ENCODE measurements at places on chromosomes 11 and 22.

DNA sequence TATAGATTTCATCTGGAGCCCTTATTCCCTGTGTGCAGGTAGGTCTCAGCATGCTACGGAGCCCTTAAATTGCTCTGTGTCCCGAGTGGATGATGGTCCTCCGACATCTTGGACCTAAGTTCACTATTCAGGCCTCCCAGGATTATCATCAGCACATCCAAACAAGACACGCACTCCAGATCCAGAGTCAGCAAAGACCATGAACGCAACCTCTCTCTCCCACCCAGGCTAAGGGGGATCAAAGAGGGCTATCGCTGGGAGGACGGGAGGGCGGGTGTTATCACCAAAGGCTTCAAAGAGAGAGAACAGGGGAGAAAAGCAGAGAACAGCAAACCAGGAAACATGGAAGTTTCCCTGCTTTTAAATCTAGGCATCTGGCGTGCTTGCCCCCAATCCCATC is 659.4 kb downstream of the TBC1D22A start:
- no peak for DNase-seq

- DNase-seq: peak; percentile 7
Measured at GRCh38 chr11:86151174-86152005, 82.5 kb upstream of the PICALM start.

DNA sequence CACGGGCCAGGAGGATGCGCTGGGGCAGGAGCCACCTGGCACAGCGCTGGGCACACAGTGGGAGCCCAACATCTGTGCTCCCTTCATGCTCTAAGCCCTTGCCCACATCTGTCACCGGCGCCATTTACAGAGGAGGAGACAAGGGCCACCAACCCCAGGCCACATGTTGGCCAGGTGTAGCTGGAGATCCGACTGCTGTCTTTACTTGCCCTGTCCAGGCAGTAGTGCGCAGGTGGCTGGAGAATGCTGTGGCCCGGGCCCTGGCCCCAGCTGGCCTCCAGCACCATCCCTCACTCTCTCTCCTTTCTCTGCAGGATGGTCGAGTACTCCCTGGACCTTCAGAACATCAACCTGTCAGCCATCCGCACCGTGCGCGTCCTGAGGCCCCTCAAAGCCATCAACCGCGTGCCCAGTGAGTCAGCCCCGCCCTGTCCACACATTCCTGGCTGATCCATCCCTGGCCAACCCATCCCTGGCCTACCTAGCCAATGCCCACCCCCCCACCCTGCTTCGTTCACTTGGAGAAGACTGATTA is 48.5 kb downstream of the CACNA1I start:
- DNase-seq: peak; percentile 27

- DNase-seq: no peak
Measured at GRCh38 chr11:1460986-1461825, 25.4 kb downstream of the MOB2 start.

DNA sequence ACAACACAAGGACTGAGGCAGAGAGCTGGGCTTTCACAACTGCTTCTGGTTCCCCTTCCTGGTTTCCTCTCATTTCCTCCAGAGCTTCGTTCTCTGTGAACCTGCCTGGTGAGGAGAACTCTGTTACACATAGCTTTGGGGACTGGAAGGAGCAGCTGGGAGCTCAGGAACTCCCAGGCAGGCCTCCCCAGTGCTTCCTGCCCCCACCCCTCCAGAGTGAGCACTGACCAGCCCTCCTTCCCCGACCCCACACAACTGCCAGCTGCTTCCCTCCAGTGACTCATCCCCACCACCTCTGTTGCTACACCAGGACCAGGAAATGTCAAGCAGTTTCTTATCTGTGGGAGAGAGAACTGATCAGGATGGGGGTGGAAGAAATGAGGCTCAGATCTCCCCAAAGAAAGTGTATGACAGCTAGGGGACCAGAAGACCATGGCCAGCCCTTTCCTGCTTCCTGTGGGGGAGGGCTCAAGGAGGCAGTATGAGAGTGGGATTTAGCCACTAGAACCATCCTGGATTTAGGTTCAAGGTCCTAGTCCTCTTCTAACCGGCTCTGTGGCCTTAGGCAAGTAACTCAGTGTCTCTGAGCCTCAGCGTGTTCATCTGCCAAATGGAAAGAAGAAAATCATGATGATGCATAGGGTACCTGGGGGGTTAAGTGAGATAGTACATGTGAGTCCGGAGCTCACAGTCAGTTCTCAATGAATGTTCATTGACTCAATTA is 4.5 kb upstream of the TP53I11 start:
- peak; percentile 55 for DNase-seq

DNA sequence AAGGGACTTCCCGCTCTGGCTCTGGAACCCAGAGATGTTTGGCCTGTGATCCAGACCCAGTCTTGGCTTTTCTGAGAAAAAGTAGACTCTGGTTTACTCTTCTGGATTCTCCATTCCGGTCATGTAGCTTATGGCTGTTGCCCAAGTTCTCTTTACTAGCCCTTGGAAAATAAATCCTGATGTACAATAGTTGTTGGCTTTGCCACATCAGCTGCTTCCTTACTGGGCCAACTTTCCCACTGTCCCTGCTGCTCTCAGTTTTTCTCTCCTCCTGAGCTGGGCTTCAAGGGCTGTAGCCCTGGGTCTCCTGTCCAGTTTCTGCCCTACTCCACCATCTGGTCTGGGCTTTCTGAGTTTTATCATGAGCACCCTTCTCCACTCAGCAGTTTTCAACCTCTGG is 12.5 kb downstream of the PATZ1 start:
- DNase-seq: no peak

DNA sequence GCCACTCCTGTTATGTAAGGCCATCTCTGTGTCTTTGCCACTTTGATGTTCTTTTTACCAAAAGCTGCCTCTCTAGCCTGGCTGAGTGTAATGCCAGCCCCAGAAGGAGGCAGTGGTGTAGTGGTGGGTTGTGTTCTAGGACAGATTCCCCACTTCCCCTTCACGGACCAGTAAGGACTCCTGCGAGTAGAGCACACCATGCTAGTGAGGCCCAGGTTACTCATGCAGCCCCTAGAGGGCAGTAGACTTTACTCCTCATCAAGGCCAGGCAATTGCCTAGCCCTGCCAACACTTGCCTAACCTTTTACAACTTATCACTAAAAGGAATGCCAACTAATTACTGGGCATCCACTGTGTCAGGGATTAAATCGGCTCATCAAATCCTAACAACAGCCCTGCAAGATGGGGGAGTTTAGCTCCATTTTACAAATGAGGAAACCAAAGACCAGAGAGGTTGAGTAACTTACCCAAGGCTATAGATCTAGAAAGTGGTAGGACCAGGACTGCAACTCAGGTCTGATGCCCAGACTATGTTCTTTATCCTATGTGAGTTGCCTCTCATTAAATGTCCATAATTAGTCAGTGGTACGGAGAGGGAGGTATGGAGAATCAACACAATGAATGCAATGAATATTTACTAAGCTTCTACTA is 75.3 kb downstream of the APIP start:
- DNase-seq: peak; percentile 41

GRCh38 chr11:30991376-30991775 is 378.2 kb downstream of the DCDC1 start:
- no peak for DNase-seq

GRCh38 chr11:106425819-106426218 is 348.4 kb downstream of the AASDHPPT start:
- no peak for DNase-seq

GRCh38 chr11:110691926-110692325 is 20.3 kb downstream of the ARHGAP20 start:
- no peak for DNase-seq

- DNase-seq: peak; percentile 62
Measured at GRCh38 chr11:68315171-68315920, 3.0 kb downstream of the LRP5 start.

GRCh38 chr22:23518376-23519187 is 61.5 kb downstream of the IGLL1 start:
- no peak for DNase-seq

DNA sequence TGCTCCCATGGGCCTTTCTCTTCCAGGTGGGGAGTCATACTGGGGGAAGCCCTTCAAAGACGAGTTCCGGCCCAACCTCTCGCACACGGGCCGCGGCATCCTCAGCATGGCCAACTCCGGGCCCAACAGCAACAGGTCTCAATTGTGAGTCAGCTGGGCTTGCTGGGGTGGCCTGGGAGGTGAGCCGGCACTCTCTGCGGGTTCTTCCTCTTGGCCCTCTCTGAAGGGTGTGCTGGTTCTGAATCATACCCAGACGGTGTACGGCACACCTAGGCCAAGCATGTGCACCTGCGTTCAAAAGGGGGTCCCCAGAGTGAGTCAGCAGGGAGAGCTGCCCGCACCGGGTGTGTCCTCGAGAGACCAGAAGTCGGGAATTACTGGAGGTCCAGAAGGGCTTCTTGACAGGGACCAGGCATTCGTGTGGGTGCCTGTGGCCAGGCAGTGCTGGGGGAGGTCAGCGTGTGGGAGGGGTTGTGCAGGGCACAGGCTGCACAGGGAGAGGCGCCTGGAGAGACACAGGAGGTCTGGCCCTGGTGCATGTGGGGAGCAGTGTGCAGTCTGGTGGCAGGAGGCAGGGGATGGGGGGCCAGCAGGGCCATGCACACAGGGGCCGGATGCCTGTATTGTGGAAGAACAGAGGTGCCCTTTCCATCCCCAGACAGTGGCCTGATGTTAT is 23.0 kb downstream of the PPIL2 start:
- DNase-seq: peak; percentile 43

- DNase-seq: peak; percentile 49
Measured at GRCh38 chr11:35404388-35404775, 15.0 kb downstream of the SLC1A2 start.

DNA sequence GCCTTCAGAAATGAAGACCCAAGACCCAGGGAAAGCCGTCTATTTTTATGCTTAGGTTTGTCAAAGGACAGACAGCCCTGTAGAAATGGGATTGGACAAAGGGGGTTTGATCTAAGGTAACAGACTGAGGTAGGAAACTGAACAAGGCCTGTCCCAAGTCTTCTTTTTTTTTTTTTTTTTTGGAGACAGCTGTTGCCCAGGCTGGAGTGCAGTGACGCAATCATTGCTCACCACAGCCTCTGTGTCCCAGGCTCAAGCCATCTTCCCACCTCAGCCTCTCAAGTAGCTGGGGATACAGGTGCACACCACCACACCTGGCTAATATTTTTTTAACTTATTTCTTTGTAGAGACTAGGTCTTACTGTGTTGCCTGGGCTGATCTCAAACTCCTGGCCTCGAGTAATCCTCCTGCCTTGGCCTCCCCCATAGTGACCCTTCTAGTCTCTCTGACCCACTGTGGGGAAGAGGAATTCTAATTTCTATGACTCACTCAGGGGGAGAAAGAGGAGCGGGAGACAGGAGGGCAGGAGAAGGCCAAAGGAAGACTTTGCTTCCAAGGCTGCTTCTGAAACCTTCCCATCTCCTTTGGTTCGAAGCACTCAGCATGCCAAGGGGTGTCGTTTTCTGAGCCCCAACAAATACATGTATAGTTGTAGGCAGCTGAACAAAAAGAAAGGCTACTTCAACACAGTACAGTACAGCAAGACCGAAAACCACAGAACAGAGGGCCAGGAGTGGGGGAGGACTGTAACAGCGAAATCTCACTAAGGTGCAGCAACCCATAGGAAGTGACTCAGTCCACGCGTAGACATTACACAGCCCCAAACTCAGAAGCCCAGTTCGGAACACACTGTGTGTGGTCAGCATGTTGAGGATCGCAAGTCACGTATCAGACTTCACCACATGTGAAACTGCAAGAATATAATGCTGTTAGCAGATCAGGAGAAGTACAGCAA is 872 bp downstream of the TMA7B start:
- no peak for DNase-seq

DNA sequence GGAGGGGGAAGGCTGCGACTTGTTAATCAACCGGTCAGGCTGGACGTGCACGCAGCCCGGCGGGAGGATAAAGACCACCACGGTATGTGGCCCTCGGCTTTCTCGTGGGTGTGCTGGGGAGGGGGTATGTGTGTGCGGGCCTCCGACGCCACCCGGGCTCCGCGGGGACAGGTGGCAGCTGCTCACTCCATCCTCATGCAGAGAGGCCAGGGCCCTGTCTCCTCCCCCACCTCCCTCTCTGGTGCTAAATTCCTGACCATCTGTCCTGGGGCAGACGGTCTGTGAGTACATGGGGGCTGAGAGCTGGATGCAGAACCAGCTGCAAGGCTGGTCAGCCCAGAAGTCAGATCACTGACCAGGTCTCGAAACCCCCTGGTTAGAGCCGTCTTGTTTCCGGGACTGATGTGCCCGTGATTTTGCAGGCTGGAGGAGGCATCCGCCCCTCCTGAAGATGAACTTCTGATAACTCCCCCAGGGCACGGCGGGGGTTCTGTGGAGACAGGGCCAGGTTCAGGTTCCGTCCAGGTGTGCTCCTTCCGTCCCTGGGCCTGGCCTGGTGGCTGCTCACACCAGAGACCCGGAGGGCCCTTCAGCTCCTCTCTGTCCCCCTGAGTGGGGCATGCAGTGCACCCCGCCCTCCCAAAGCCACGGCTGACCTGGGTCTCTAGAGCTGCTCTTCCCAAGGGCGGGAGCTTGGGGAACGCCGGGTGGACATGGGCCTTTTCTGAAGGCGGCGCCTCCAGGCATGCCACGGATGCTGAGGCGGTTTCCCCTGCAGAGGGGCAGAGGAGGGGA is 1119.7 kb downstream of the BRD1 start:
- DNase-seq: peak; percentile 52

GRCh38 chr11:70482529-70482917 is 84.2 kb downstream of the CTTN start:
- DNase-seq: no peak

- DNase-seq: no peak
Measured at GRCh38 chr11:131767421-131767820, 397.0 kb downstream of the NTM start.
